ENCODE measurements at places on chromosomes 3 and 15. TPM values are rescaled to one million over a fixed set of nuclear protein-coding genes. Genes with fewer than 3 reads are reported as not detected.

BCL6 gene
- total RNA-seq, result 0.64 TPM

GPR27 gene
- not detected for total RNA-seq

XCR1 gene
- 0.13 TPM for total RNA-seq

SLC38A3 gene
- not detected for total RNA-seq

- no peak for DNase-seq
Observed at GRCh38 chr3:90035643-90036042, 928.2 kb downstream of the EPHA3 start.

DNA sequence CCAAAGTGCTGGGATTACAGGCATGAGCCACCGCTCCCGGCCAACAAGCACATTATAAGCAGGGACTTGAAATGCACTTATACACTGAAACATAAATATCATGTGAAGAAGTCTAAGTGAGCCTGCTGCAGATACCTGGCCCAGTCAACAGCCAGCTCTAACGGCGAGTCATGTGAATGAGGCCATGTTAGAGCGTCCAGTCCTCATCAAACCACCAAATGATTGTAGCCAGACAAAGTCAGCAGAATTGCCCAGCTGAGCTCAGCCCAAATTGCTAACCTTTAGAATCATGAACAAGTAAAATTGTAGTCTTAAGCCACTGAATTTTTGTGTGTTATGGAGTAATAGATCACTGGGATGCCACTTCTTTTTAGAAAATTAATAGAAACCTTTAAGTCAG lies 37.8 kb upstream of the UACA start:
- no peak for DNase-seq

DNA sequence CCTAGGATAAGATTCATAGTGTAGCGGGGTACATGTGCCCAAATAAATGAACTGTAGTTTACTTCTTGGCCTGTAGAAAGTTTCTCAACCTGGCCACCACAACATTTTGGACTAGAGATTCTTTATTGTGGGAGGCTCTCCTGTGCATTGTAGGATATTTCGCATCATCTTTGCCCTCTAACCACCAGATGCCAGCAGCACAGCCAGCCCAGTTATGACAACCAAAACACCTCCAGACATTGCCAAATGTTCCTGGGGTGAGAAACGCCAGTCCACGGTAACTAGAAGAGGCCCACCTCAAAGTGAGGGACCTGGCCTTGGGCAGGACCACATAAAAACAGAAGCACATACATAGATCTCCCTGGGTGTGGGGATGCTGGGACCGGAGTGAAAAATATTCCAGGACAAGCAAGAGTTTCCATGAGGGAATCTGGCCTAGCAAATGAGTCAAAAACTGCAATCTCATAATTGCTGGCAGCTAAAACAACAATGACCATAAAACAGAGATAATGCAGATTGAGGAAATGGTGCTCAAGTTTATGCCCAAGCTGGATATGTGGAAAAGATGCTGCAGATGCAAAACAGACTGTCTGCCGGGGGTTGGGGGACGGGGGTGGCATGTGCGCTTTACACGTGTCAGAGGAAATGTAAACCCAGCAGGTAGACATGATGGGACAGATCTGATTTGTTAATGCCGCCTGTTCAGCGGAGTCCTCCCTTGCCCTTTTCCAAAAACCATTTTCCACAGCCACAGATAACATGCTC lies 39.7 kb downstream of the ARHGEF3 start:
- no peak for DNase-seq

DNA sequence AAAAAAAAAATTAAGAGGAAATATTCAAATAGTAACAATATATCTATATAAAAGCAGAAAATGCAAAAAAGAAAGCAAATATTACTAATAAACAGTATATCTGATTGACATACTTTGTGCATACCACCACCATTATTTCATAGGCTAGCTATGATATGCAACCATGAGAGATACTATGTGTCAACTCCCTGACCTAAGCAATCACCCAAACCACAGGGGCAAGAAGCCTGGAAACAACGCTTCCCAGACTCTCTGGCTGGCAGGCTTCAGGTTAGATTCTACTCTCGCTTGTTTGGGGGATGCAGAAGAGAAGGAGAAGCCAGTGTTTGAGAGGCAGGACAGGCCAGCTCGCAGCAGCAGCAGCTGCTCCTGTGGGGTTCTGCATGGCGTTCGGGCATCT lies 169.3 kb upstream of the TPM1 start:
- DNase-seq, result no peak

DNA sequence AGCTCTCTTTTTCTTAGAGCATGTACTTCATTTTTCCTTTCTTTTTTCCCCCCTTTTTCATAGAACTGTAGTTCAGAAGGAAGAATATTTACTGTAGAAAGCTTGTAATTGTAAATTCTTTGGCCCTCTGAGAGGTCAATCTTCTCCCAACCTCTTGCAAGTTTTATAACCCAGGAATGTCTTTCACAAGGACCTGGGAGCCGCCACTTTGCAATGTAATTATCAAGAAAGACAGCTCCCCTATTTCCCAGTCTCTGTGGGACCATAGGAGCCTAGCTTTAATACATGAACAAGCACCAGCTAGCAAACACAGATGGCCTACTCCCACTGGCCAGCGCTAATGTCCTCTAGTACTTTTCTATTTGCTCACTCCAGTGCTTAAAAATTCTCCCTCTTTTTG lies 51.4 kb downstream of the NFKBIZ start:
- no peak for DNase-seq

DNA sequence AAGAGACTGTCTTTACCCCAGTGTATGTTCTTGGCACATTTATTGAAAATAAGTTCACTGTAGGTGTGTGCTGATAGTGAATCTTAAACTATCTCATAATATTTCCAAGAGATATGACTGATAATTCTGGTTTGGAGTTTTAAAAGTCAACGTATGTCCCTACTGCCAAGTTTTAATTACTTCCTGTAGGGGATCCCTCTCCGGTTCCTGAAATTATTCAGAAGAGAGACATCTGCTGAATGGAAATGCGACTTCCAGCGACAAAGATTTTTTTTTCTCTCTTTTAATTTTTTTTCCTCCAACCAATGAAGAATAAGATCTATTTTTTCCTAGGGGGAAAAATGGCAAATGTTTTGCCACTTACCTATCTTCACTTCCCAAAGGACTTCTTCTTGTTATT lies 498.9 kb upstream of the TGFBR2 start:
- no peak for DNase-seq

GRCh38 chr3:73955494-73956070 lies 330.8 kb upstream of the PDZRN3 start:
- DNase-seq, result no peak

- DNase-seq, result no peak
Observed at GRCh38 chr3:135240426-135240825, 445.4 kb downstream of the EPHB1 start.

DNA sequence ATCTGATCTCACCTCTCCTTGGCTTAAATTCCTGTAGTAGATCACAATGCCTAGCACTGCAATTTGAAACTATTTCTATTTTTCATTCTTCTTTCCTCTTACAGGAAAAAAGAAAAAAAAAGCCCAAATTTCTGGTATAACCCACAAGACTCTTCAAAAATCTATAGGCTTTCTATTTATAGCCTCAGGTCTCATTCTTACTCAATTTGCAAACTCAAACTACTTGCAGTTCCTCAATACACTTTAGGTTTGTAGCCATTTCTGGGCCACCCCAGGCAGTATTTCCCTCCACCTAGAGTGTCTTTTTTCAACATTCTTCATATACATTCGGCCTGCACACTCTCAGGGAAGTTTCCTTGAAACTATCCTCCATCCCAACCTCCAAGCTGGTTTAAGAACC lies 169.0 kb downstream of the TBC1D5 start:
- peak; percentile 44 for DNase-seq

All from GM12878 (cell line).